ENCODE measurements at places on chromosomes 2 and 18.

DNA sequence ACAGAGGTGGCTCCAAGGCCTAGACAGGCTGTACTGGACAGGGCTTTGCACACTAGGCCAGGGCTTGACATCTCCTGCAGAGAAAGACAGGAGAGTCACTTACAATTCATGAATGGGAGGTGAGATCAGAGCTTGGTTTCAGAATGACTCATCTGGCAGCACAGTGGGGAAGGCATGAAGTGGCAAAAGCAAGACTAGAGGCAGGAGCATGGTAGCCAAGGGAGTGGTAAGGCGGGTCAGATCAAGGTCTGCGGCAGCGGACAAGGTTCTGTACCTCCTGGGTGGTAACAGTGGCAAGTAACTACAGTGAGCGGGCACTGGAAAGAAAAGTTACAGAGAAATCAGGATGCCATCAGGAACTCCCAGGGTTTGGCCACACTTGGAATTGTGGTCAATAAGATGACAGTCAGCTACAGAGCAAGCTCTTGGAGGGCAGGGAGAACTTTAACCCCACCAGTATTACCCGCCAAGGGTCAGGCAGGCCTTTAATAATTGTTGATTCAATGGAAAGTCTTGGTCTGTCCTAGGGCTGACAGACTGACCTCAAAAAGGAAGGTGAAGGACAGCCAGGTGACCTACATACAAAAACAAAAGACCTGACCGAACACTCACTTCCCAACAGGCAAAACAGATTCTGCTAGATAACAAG is 5.7 kb downstream of the MCFD2 start:
- DNase-seq, result no peak

- DNase-seq, result no peak
Observed at GRCh38 chr2:86239326-86239725, 40.1 kb downstream of the MRPL35 start.

DNA sequence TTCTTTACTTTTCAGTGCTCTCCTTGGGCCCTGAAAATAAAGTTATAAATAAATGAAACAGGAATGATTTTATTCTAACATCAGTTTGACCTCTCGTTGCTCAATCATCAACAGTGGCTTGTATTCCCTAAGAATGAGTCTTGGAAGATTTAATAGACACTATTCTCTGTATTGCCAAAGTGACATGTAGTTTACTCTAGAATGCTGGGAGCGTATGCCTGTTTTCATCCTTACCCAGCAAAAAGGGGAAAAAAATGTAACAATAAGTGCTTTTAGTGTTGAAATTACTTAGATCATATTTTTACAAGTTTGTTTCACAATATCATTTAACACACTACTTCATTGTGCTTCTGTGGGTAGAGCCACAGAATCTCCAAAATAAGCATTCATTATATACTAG is 240.6 kb upstream of the CWC22 start:
- DNase-seq, result no peak

DNA sequence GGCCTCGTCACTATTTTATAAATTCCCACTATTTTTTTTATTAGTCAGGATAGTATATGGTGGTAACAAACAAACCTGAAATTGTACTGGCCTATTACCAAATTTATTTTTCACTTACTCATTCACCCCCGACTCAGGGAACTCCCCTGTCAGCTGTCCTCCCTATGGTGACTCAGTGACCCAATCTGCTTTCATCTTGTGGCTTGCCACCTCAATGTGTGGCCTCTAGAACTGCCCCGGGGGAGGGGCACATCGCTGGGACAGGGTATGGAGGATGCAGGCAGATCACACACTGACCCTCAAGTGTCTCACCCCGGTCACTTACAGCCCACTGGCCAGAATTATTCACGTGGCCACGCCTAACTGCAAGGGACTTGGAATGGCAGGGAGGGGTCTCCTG is 71.6 kb downstream of the ACTR2 start:
- DNase-seq, result peak; percentile 48

DNA sequence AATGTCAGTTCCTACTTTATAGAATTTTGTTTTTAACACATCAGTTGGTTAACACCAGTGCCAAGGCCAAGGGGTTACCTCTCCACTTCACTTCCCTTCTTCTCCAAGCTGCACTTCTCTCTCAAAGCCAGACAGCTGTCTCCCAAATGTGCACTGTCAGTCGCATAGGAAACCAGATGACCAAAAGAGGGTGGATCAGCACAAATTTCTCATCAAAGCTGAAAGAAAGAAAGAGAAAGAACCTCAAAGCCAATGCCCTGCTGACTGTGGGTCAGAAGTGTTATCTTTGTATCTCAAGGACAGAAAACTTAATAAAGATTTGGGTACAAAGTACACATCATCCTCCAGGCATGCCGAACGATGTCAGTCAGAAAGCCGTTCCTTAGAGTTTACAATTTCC is 32.2 kb downstream of the SPATS2L start:
- no peak for DNase-seq

DNA sequence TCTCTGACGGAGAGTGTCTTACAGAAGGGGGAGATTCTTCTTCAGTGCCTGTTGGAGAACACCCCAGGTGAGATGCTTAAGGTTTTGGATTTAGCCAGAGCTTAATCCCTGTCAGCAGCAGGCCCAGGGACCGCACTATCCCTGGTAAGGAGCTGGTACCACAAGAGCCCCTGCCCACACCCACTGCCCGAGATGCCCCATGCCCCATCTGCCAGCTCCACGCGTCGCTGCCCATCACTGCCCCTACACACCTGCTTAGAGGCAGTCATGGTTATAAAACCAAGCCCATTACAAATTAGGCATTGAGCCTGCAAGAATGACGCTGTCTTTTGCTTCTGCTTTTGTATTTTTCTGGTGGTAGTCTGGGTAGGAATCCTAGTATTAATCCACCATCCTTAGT is 21.7 kb downstream of the CEP68 start:
- no peak for DNase-seq

- no peak for DNase-seq
Observed at GRCh38 chr2:183349091-183349490, 224.8 kb downstream of the NUP35 start.

GRCh38 chr2:152464851-152465470 is 130.0 kb downstream of the FMNL2 start:
- no peak for DNase-seq

DNA sequence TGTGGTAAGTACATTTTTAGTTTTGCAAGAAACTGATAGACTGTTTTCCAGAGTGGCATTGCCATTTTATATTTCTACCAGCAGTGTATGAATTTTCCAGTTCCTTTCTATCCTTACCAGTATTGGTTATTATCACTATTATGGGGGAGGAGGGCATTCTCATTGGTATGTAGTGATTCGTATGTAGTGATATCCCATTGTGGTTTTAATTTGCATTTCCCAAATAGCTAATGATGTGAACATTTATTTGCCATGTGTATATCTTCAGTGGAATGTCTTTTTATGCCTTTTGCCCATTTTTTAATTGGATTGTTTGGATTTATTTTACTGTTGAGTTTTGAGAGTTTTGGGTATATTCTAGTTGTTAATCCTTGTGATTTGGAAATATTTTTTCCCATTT is 16.9 kb downstream of the EIF5B start:
- no peak for DNase-seq

- DNase-seq, result no peak
Observed at GRCh38 chr18:49249521-49249920, 210.9 kb downstream of the DYM start.

Data from stimulated activated CD8-positive, alpha-beta memory T cell treated with anti-CD3 and anti-CD28 coated beads, Interleukin-2, amount 100 ng/mL, for 48 hours (primary cell).